ENCODE measurements at places on chromosomes 2 and 18.

GRCh38 chr18:80088823-80089222 is 20.2 kb upstream of the ADNP2 start:
- no peak for DNase-seq

- no peak for DNase-seq
These were observed 5.0 kb downstream of the OSBPL6 start for GRCh38 chr2:178199334-178199733.

GRCh38 chr2:230161184-230161583 is 58.6 kb downstream of the SP110 start:
- DNase-seq, result no peak

DNA sequence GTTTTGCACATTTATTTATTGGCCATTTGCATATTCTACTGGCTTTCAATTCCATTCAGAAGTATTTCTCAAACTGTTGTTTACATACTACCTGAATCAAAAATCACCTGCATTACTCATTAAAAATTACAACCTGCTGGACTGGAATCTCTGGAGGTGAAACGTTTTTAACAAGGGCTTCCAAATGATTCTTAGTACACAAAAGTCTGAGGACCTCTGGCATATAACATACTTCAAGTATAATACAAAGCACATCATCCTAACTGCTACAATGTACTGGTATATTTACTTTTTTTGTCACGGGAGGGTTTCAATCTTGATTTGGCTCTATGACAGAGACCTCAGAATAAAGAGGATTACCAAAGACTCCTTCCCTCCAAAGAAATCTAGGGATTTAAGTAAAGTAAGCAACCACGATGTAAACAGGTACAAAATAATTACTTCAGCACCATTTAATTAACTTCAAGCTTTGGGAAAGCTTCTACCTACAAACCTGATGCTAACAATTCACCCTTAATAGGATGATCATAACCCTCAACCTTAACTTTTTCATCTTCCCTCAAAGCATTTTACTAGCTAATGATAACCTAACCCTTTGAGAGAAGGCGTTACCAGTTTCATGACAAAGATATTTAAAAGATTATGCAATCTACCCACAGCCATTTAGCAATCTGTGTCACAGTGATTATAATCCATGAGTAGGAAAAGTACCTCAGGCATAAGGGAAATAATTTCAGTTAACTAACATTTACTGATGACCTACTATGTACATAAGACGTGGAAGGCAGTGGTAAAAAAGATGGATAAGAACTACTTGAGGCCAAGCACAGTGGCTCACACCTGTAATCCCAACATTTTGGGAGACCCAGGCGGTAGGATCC is 24.7 kb downstream of the ATAD2B start:
- no peak for DNase-seq

DNA sequence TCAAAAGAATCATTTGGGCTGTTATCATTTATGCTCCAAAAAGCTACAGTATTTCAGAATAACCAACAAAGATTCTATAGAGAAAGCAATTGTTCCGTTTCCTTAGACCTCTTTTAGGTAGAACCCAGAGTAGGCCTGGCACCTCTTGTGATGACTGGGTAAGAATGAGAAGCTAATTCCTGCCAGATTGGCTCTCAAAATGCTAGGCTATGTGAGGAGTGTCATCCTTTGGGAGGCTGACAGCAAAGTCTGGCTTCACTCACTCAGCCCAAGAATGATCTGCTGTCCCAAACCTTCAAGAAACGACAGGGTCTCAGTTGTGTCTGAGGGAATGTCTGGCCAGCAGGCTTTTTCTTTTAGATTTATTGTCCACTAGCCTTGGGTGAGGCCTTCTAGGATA is 4.5 kb downstream of the CERS6 start:
- DNase-seq, result no peak

- no peak for DNase-seq
These were observed 128.3 kb downstream of the LRRC30 start for GRCh38 chr18:7358989-7359726.

DNA sequence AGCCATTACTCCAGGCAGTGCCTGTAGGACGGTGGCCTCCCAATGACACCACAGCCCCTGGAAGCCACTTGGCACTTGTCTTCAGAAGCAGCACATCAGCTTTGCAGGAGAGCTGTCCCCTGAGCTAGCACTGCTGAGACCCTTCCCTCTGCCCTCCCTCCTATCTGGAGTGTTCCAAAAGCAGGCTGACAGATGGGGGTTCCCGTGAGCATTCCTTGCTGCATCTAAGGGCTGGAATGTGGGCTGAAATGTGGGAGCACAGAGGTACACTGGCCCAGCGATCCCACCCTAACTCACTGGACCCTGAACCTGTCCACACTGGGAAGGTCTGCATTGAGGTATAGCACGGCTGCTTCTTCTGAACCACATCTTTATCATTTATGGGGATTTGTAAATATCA is 230.1 kb downstream of the ANAPC1 start:
- DNase-seq, result no peak

DNA sequence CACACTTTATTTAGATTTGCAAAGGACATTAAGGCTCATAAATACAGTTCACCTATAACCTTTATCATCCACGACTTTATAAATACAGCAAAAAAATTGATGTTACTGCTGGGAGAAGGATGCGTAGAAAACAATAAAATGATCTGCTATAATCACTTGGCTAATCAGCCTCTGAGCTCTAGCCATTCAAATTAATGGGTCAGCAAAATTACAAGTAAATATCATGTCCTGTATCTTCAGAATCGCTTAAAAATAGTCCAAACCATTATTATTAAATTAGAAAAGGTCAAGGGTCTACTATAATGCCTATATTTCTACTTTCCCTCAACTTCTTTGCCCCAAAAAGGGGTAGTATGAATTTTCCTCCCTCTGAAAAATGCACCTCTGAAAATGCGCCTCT is 40.3 kb downstream of the OLA1 start:
- no peak for DNase-seq

DNA sequence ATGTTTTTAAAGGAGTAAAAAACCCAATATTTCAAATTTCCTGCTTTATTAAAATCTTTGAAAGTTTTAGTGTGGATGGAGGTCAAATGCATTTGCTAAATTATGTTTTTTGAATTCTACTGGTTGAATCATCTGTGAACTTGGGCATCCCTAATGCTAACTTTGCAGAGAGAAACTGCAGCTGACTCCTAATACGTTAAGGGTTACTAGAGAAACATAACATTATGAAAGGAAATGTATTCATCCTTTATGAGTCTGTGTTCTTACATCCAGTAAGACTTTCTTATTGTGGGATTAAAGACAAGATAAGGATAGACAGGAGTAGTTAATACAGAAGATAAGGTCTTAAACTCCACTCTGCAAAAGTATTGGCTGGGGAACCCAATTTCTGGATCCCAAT is 140.6 kb downstream of the FAM124B start:
- DNase-seq, result no peak

GRCh38 chr18:65788373-65788772 is 37.6 kb downstream of the CDH7 start:
- DNase-seq, result no peak

- no peak for DNase-seq
These were observed 98.0 kb downstream of the CCDC138 start for GRCh38 chr2:108884619-108885018.

GRCh38 chr2:163657281-163657656 is 78.5 kb downstream of the FIGN start:
- DNase-seq, result no peak

DNA sequence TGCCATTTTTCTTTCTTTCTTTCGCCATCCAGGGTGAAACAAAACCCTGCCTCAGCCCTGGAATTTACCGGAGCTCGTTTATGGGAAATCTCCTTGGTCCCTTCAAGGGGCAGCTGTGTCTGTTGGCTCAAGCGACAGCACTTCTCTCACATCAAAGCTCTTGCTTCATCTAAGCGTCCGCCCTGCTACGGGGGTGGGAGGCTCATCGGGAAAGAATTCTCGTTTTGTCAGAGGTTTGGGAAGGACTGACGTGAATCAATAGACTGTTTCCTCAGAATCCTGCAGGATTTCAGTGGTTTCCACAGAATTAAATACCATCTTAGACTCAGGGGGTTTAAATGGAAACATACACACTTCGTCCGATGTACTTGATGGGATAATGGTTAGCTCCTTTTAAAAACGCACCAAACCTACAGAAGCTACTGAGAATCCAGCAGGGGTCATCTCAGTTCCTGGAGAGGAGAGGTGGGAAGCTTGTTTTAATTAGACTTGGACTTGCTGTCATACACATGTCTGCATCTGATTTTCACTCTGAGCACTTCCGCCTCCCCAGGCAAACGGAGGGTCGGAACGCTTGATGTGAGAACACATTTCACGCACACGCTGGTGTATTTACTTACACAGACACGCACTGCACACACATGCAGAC is 91.6 kb downstream of the ASB1 start:
- DNase-seq, result no peak

DNA sequence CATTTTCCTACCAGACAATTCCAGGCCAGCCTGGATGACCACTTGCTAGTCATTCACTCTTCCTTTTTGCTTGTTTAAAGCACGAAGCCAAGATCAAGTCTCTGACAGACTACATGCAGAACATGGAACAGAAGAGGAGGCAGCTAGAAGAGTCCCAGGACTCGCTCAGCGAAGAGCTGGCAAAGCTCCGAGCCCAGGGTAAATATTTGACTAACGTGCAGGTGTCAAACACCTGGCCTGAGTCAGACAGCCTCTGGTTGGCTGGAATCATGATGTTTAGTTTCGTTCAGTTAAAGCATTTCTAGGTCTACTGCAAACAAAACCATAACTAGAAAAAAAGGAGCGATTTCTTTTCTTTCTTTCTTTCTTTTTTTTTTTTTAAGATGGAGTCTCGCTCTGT is 44.2 kb upstream of the LYPD6B start:
- DNase-seq, result no peak

DNA sequence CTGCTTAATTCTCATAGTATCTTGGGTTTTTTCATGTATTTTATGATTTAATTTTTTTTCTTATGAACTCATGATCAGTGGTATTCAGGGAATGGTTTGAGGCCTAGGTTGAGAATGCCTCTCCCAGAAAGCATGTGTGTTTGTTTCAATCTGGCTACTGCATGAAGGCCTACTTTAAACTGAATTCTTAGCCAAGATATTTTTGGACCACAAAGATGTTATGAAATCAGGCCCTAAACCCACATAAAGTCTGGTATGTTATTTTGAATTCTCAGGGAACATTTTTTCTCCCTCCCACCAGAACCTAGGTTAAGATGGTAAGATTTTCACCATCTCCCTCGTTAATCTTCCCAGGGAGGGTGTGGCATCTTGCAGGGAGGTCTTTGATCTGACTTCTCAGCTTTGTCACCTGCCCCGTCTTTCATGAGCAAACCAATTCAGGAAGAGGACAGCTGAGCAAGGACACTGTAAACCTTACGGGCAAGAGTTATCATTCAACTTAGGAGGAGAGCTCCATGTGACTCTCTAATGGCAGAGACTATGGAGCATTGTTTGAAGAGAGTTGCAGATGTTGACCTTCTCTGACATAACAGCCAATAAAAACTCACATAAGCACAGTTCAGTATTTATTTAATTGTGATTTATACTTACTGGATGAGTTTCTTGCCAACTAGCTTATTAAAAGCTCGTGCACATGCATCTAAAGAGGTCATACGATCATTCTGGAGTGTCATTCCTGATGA is 21.3 kb upstream of the ACKR3 start:
- DNase-seq, result no peak

DNA sequence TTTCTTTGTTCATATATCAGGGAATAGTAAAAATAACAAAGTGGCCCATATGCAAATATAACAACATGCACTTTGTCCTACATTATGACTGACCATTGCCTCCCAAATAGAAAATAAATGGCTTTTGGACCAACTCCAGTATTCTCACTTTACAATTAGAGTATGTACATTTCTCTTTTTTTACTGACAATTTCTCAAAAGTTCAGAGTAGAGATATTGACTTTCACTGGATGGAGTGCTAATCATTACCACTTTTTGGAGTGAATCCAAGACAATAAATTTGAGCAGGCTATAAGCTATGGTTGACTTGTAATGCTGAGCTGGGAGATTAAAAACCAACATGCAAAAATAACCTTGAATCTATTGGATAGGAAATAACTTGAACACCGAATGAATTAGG is 987.4 kb downstream of the SUCLG1 start:
- no peak for DNase-seq

DNA sequence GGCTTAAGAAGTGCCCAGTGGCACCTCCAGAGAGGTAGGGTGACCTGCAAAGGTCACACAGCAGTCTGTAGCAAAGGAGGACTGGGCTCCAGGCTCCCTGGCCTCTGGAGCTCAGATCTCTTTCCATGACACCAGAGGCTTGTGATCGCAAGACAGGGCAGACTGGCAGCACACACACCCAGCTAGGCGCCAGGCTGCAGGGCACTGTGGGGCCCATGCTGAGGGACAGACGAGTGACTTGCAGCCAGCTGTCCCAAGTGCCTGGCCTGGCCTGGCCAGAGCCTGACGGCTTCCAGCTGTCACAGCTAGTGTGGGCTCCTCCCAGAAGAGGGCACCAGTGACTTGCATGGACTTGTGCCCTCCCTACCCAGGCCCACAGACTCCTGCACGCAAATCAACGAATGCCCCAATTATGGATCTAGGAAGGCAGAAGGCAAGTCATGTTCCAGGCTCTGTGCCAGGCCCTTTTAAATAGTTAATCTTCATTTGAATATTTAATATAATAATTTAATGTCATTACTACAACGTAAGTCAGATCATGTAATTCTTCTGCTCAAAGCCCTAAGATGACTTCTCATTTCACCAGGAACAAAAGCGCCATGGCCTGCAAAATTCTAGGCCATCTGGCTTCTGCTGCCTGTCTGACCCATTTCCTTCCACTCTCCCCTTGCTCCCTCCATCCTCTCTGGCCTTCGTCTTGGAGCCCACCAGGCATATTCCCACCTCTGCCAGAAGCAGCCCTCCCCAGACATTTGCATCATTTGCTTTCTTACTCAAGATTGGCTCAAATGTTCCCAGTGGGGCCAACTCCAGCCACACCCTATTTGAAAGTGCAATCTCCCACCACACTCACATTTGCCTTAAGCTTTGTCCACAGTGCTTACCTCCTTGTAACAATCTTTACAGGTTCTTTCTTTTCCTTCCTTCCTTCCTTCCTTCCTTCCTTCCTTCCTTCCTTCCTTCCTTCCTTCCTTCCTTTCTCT is 3.7 kb upstream of the SPEG start:
- no peak for DNase-seq

- no peak for DNase-seq
These were observed 37.1 kb downstream of the ANKRD44 start for GRCh38 chr2:197273485-197273884.

- no peak for DNase-seq
These were observed 432.4 kb downstream of the DCDC2C start for GRCh38 chr2:4135765-4136164.

DNA sequence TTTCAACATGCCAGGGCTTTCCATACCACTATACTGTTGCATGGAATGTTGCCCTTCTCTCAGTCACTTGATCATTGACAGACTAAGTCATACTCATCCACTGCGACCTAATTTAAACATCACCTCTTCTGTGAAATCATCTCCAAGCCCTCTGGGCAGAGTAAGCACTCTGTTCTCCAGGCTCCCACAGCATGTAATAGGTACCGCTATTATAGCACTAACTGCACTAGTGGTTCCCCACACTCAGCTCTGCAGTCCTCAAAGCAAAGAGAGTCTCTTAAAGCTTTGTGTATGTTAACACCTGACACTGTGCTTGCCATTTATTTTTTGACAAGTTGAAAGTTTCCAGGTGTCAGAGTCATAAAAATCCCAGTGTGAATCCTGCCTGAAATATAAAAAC is 947.2 kb downstream of the ERBB4 start:
- no peak for DNase-seq

Data from esophagus muscularis mucosa (tissue), 4 donors.